ENCODE measurements at places on chromosomes 1 and 21.

DNA sequence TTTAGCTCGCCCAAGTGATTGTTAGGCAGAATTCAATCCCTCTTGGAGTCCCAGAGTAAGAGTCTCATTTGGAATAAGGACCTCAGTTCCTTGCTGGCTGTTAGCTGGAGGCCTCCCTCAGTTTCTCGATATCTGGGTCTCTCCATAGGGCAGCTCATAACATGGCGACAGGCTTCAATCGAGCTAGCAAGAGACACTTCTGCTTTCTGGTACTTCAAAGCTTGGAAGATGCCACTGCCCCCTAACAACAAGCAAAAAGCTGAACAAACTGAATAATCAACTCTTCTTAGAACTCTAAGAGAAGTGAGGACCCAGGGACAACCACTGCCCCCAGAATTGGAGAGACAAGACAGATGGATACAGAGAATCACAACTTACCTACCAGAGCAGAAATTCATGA is 86.2 kb downstream of the TEX35 start:
- no peak for DNase-seq

DNA sequence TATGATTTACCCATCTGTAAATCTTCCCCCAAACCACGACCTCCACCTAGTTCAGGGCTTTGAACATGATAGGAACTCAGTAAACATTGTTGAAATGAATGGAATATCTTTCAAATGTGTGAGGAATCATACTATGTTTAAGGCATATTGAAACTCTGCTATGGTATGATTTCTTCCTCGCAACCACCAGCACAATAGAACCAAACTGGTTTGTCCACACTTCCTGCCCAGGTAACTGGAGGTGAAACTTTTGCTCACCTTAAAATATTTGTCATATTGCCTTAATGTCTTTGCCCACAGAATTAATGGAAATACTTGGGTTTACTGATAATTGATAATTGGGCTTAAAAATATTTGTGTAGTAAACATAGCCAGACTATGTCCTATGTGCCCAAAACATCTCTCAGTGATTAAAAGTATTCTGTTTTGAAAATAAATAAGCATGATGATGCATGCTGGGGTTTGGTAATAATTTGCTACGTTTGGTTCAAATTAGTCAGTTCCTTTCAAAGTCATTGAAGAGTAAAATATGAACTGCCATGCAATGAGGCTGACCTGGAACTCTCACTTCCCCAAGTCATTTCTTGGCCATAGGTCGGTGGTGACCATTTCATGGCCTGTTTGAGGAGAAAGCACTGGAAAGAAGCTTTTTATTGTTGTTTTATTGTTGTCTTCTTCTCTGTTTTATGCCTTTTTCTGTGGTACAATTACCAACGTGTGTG is 73.3 kb downstream of the TNFSF18 start:
- DNase-seq = no peak

DNA sequence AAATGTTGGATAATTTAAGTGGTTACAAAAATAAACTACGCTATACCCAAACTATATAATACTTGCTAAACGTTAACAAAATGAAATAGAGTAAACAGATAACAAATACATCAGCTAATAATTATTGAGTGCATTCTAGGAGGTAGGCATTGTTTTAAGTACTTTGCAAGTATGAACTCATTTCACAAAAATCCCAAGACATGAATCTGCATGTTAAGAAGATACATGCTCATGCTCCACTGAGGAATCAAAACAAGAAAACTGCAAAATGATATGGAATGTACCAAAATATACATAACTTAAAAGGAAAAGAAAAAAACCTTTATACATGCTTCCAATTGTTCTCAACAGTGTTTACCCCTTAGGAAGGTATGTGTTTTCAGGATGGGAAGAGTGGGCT is 2.5 kb downstream of the FRRS1 start:
- DNase-seq = no peak

- no peak for DNase-seq
Measured at GRCh38 chr1:175841738-175842187, 98.4 kb upstream of the TNR start.

GRCh38 chr1:44799770-44800584 is at the start of gene PLK3:
Gene PLK3, plus strand, starts transcription at chr1:44800377. Its CDS starts 87 bp downstream, at chr1:44800464.
- peak; percentile 99 for DNase-seq

- DNase-seq = no peak
Measured at GRCh38 chr1:112509005-112509659, 367 bp downstream of the WNT2B start.

GRCh38 chr1:78009836-78010235 is 5.1 kb downstream of the DNAJB4 start:
- DNase-seq = peak; percentile 46

DNA sequence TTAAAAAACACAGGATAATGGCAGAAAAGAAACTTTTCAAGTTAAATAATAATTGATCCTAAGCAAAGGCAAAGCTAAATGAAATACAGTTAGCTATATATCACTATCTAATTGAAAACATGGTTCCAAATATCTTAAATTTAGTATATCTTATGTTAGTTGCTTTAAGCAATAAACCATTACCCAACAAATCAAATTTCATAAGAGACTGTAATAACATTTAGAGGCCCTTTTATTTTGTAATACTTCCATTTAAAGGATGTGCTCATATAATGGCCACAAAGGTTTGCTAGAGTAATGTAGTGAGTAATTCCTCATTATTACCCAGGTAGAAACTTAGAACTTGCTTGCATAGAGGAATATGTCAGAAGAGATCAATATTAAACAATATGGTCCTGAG is 32.3 kb downstream of the RPL5 start:
- DNase-seq = no peak

- no peak for DNase-seq
Measured at GRCh38 chr1:25174730-25175612, 57.3 kb downstream of the SYF2 start.

- no peak for DNase-seq
Measured at GRCh38 chr1:44422161-44422560, 17.1 kb downstream of the RNF220 start.

DNA sequence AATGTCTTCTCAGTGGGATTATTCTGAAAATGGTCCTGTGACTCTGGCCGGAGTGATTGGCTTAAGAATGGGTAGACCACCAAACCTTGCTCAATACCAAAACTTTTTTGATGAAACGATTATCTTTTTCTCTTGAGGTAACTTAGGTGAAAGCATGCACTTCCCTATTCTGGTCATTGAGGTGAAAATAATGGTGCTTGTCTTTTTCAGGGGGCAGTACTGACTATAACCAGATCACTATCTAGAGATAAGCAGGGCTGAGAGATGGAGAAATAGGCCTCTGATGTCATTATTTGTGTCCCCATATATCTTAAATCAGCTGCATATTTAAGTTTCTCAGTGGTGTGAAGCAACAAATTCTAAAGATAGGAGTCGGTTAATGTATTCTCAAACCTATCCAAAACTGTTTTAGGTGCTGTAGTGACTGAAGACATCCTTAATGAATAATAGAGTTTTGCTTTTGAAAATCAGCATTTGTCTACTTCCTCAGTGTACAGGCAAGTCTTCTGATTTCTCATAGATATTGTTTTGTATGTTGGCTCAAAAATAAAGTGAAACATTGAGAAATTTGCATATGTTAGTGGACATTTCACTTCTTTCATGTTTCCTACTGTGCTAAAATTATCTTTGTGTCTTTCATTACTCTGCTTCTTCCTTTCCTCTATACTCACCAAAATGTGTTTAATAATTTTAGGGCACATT is 735.3 kb upstream of the ADGRL4 start:
- no peak for DNase-seq

DNA sequence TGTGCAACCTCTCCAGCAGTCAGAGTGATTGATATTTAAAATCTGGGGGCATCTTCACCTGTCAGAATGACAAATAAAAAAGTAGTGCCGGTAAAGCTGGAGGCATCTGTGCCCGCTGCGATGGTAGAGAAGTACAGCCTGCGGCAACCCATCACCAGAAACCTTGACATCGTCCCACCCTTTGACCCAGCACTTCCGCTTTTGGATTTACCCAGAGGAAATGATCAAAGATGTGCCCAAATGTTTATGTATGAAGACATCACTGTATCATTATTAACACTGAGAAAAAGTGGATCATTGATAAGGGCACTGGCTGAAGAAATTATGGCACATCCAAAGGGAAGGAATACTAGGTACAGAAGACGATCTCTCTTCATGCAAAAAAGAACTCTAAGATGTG is 96.0 kb downstream of the PGBD5 start:
- DNase-seq = no peak

DNA sequence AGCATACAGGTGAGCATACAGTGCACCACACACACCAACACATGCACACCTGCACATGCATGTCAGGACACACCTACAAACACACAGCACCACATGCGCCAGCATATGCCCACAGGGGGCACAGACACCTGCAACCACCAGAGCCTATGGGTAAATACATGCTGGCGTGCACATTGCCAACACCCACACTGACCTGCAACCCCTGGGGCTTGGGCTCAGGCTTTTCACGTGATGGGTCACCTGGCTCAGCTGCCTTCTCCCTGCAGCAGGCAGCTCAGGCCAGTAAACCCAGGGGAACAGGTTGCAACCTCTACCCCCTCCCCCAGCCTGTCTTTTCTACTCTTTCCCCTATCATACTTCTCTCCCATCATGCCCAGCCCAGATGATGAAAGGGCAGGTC is 8.1 kb downstream of the CD247 start:
- DNase-seq = no peak

DNA sequence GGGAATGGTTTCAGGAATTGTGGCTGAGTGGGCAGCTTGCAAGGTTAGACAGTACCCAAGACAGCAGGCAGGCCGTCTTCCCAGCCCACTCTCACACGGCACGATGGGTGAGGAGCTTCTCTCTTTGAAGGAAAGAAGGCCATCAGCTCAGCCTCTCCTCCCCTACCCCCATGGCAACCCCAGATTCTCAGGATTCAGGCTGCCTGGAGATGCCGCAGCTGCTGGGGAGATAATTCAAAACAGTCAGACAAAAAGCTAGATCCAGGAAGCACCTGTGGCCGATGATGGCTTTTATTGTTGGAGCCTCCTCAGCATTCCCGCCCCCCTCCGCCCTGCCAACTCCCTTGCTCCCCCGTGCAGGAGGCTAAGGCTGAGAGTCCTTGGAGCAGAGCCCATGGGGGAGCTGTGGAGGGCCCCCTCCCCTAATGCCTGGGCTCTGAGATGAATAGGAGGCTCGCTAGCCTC is 220.5 kb downstream of the TRABD2B start:
- DNase-seq = no peak

DNA sequence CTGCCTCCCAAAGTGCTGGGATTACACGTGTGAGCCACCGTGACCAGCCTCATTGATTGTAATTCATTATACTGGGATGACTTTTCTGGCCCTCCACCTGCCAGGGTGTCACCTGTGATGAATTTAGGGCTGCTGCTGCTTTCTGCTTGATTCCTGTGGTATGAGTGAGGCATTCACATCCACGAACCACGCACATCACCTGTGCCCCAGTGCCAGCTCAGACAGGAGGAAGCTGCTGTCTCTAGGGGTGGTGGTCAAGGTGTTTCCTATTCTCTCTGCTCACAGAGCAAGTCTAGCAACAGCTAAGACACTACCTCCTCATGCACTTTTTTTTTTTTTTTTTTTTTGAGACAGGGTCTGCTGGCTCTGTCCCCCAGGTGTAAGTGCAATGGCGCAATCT is 12.3 kb upstream of the LDLRAD2 start:
- DNase-seq = no peak

GRCh38 chr21:33047231-33047630 is 21.5 kb downstream of the OLIG2 start:
- DNase-seq = no peak

GRCh38 chr1:14263671-14264070 is 334.8 kb upstream of the KAZN start:
- DNase-seq = no peak

DNA sequence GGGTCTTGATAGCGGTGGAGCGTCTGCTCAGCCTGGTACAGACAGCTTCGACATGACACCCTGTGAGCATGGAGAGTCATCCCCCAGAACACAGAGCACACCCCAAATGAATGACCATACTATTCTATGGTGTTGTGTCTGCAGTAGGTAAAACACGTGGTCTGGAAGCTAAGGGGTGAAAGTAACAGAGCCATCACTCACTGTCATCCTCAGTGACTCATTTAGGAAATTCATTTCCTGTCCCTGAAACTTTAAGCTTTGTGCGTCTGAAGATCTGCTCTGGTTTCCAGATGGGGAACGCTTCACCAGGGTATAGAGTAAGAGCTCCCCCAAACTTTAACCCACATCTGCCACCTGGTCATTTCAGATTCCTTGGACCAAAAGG is 94.8 kb upstream of the DISP3 start:
- DNase-seq = peak; percentile 3

- DNase-seq = no peak
Measured at GRCh38 chr1:233229288-233229687, 66.2 kb downstream of the PCNX2 start.

DNA sequence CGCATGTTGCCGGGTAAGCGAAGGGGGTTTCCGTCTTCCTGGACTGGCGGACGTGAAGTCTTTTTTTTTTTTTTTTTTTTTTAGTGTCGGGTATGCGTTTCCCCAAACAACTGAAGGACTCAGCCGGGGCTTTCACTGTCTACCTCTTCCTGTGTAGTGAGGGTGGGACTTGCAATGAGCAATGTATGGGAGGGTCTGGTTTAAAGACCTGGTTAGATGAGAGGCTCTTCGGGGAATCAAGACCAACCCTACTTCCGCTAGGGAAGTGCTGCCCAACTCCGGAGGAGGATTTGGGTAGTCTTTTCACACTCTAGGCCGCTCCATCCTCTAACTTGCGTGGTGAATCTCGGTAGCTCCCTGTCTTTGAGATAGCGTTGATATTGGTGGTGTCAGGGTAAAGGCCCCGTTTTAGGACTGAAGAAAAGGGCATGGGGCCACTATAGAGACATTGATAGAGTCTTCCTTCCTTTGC is 754 bp downstream of the PRRC2C start:
- peak; percentile 84 for DNase-seq

GRCh38 chr1:56150441-56151215 is 428.7 kb downstream of the PLPP3 start:
- no peak for DNase-seq

- DNase-seq = no peak
Measured at GRCh38 chr1:21287905-21288514, 2.3 kb downstream of the ECE1 start.

GRCh38 chr1:187310038-187310631 is 481.4 kb downstream of the PLA2G4A start:
- DNase-seq = no peak

DNA sequence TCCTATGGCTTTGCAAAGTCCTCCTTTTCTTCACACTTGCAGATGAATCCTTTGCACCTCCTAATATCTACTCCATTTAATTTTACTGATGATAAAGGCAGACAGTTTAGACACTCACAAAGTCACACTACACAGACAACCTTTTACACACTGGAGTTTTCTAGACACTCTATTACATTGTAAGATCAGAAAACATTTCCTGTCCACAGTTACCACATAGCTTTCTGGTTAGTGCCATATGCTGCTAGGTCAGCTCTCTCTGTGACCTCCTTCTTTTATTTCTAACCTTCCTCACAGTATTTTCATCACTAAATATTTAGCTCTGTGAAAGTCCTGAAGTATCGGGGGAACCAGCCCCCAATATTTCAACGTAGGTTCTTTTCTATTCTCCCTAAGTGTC is 5.1 kb downstream of the SH2D1B start:
- no peak for DNase-seq

GRCh38 chr1:199172171-199173124 is 533.6 kb downstream of the PTPRC start:
- no peak for DNase-seq
